ENCODE measurements at places on chromosomes 4 and X. TPM values are rescaled to one million over a fixed set of nuclear protein-coding genes. Genes with fewer than 3 reads are reported as not detected.
A peak's percentile ranks its signal among the peaks of the same experiment; 100 is the strongest.

GRCh38 chr4:127179256-127180087 is 453.3 kb upstream of the INTU start:
- no peak overlapping the region for H3K27ac ChIP-seq
- no peak for DNase-seq
- no peaks in the 10 kb centered on the region for H3K36me3 ChIP-seq

- H3K27me3 ChIP-seq: no peaks in the 10 kb centered on the region
- H3K4me1 ChIP-seq: no peaks in the 10 kb centered on the region
- no peak overlapping the region for H3K4me3 ChIP-seq
- peaks cover 11% of the 10 kb centered on the region for H3K36me3 ChIP-seq
Measured at GRCh38 chr4:83139514-83140156, 25.1 kb upstream of the PLAC8 start.

GRCh38 chr4:94459462-94460161 is 7.9 kb downstream of the PDLIM5 start:
- H3K27me3 ChIP-seq: no peaks in the 10 kb centered on the region
- no peaks in the 10 kb centered on the region for H3K36me3 ChIP-seq
- DNase-seq: no peak

- peaks cover 13% of the 10 kb centered on the region for H3K27me3 ChIP-seq
- no peak for DNase-seq
- no peak overlapping the region for H3K4me3 ChIP-seq
- H3K4me1 ChIP-seq: peaks cover 4% of the 10 kb centered on the region
Measured at GRCh38 chr4:7423391-7423790, 11.3 kb downstream of the PSAPL1 start.

GRCh38 chr4:167622481-167623240 is 388.4 kb upstream of the SPOCK3 start:
- H3K4me3 ChIP-seq: no peak overlapping the region
- DNase-seq: peak; percentile 83
- H3K4me1 ChIP-seq: no peaks in the 10 kb centered on the region

The GDPD2 gene
- total RNA-seq: not detected

- H3K27me3 ChIP-seq: no peaks in the 10 kb centered on the region
- no peak overlapping the region for H3K27ac ChIP-seq
- no peaks in the 10 kb centered on the region for H3K4me1 ChIP-seq
- no peaks in the 10 kb centered on the region for H3K36me3 ChIP-seq
- no peak for DNase-seq
Measured at GRCh38 chr4:156765277-156765676, 206.3 kb downstream of the PDGFC start.

The COL25A1 gene
- total RNA-seq: 1.1 TPM

- no peaks in the 10 kb centered on the region for H3K36me3 ChIP-seq
- no peak overlapping the region for H3K4me3 ChIP-seq
- no peak for DNase-seq
- peaks cover 5% of the 10 kb centered on the region for H3K27me3 ChIP-seq
Measured at GRCh38 chr4:80321776-80322175, 13.8 kb upstream of the CFAP299 start.

GRCh38 chr4:72629540-72629939 is 60.5 kb upstream of the ADAMTS3 start:
- H3K27me3 ChIP-seq: no peaks in the 10 kb centered on the region
- no peaks in the 10 kb centered on the region for H3K36me3 ChIP-seq
- no peak overlapping the region for H3K27ac ChIP-seq
- DNase-seq: no peak

DNA sequence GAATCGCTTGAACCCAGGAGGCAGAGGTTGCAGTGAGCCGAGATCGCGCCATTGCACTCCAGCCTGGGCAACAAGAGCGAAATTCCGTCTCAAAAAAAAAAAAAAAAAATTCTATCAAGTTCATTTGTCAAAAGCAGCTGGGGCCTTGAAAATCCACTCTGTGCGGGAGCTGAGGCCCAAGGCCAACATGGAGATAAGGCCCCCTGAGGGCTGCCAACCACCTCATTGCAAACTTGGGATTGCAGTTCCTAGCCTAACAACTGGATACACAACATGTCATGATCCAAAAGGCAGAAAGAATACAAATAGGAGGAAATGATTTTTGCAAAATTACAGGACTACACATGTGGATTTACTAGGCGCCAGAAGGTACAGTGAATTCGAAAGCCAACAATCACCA is 22.5 kb upstream of the PRDX4 start:
- no peak overlapping the region for H3K4me3 ChIP-seq
- no peak overlapping the region for H3K27ac ChIP-seq
- H3K36me3 ChIP-seq: no peaks in the 10 kb centered on the region
- no peaks in the 10 kb centered on the region for H3K4me1 ChIP-seq
- no peaks in the 10 kb centered on the region for H3K27me3 ChIP-seq

- no peak overlapping the region for H3K4me3 ChIP-seq
- no peaks in the 10 kb centered on the region for H3K4me1 ChIP-seq
- no peak overlapping the region for H3K27ac ChIP-seq
- H3K27me3 ChIP-seq: peaks cover 2% of the 10 kb centered on the region
- no peak for DNase-seq
Measured at GRCh38 chrX:25597551-25597950, 540.6 kb upstream of the MAGEB18 start.

The SMAD1 gene
- total RNA-seq: 57.5 TPM

- no peak overlapping the region for H3K4me3 ChIP-seq
- no peak overlapping the region for H3K27ac ChIP-seq
- H3K36me3 ChIP-seq: no peaks in the 10 kb centered on the region
- no peak for DNase-seq
- no peaks in the 10 kb centered on the region for H3K4me1 ChIP-seq
Measured at GRCh38 chrX:10076765-10077164, 80.0 kb upstream of the CLCN4 start.

- H3K4me1 ChIP-seq: no peaks in the 10 kb centered on the region
- H3K27me3 ChIP-seq: no peaks in the 10 kb centered on the region
- H3K27ac ChIP-seq: no peak overlapping the region
- H3K36me3 ChIP-seq: no peaks in the 10 kb centered on the region
- no peak for DNase-seq
Measured at GRCh38 chrX:155988859-155989258, 8.6 kb upstream of the IL9R start.

The GYPA gene
- total RNA-seq: 1.3 TPM

DNA sequence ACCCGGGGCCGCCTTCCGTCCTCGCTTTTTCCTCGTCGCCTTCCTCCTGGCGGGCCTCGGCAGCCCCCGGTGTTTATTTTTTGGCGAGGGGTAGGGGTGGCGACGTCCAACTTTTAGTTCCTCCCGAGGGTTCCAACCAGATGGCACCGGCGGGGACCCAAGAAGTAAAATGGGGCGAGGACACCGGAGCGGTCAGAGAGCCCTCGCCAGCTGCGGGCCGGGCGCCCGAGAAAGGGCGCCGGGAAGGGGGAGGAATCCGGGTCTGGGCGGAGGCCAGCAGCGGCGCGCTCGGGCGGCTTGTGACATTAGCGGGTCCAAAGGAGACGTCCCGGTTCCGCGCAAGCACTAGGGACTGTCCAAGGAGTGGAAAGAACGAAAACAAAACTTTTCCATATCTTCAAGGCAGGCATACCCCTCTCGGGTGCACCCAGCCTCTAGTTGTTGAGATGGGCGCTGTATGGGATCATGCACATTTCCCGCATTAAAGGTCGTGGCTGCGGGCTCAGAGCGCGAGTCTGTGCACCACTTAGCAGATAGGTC is 691 bp upstream of the USP46 start:
- peak overlapping the region; percentile 30 for H3K27ac ChIP-seq
- peak overlapping the region; percentile 79 for H3K4me3 ChIP-seq
- peaks cover 10% of the 10 kb centered on the region for H3K27me3 ChIP-seq
- DNase-seq: peak; percentile 43
- H3K36me3 ChIP-seq: peaks cover 3% of the 10 kb centered on the region
- peaks cover 25% of the 10 kb centered on the region for H3K4me1 ChIP-seq

DNA sequence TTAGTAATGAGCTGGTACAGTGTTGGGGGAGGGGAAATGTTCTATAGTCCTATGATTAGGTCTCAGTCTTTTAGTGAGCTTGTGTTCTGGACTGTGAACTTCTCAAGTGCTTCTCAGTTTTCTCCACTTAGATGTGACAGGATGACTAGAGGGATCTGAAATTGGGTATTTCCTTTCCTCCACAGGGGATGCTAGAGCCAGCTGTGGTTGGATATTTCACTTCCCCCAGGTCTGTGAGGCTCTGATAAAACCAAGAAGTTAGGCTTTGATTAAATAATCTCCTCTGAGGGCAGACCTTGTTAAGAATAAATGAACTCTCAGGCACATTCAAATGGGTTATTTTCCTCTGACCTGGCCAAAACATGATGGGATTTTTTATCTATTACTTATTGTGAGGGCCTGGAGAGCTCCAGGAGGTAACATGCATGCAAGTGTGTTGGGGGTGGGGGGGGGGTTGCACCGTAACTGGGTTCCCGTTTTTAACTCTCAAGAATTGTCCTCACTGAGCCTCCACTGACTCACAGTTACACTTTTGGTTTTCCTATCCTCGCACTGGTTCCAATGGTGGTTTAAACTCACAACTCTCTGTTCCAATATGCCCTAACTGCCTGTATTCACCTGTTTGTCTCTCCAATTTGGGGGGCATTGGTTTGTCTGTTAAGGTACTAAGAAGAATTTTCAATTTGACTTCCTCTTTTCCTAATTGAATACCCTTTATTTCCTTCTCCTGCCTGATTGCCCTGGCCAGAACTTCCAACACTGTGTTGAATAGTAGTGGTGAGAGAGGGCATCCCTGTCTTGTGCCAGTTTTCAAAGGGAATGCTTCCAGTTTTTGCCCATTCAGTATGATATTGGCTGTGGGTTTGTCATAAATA is 28.1 kb upstream of the GLRA3 start:
- no peaks in the 10 kb centered on the region for H3K4me1 ChIP-seq
- no peaks in the 10 kb centered on the region for H3K36me3 ChIP-seq
- H3K4me3 ChIP-seq: no peak overlapping the region
- DNase-seq: no peak
- no peak overlapping the region for H3K27ac ChIP-seq

GRCh38 chr4:168605411-168605810 is 108.6 kb downstream of the PALLD start:
- peaks cover 2% of the 10 kb centered on the region for H3K4me1 ChIP-seq
- H3K4me3 ChIP-seq: no peak overlapping the region
- H3K36me3 ChIP-seq: no peaks in the 10 kb centered on the region
- DNase-seq: no peak

GRCh38 chrX:96314985-96315384 is 369.7 kb upstream of the DIAPH2 start:
- no peak overlapping the region for H3K27ac ChIP-seq
- H3K4me1 ChIP-seq: no peaks in the 10 kb centered on the region
- H3K36me3 ChIP-seq: no peaks in the 10 kb centered on the region
- H3K27me3 ChIP-seq: no peaks in the 10 kb centered on the region
- H3K4me3 ChIP-seq: no peak overlapping the region

GRCh38 chr4:40461879-40462278 is 126.7 kb downstream of the CHRNA9 start:
- H3K27me3 ChIP-seq: no peaks in the 10 kb centered on the region
- no peak for DNase-seq
- no peaks in the 10 kb centered on the region for H3K4me1 ChIP-seq
- no peak overlapping the region for H3K27ac ChIP-seq

GRCh38 chrX:113455582-113455981 is 615.0 kb upstream of the AMOT start:
- no peaks in the 10 kb centered on the region for H3K27me3 ChIP-seq
- no peak overlapping the region for H3K27ac ChIP-seq
- no peak overlapping the region for H3K4me3 ChIP-seq

GRCh38 chrX:22148565-22148964 is 116.4 kb downstream of the PHEX start:
- no peaks in the 10 kb centered on the region for H3K36me3 ChIP-seq
- no peaks in the 10 kb centered on the region for H3K27me3 ChIP-seq
- no peaks in the 10 kb centered on the region for H3K4me1 ChIP-seq
- H3K27ac ChIP-seq: no peak overlapping the region
- no peak overlapping the region for H3K4me3 ChIP-seq
- DNase-seq: no peak

- no peaks in the 10 kb centered on the region for H3K4me1 ChIP-seq
- no peaks in the 10 kb centered on the region for H3K36me3 ChIP-seq
- H3K4me3 ChIP-seq: no peak overlapping the region
- H3K27ac ChIP-seq: no peak overlapping the region
- no peaks in the 10 kb centered on the region for H3K27me3 ChIP-seq
- DNase-seq: no peak
Measured at GRCh38 chr4:122163767-122164166, 11.6 kb downstream of the BLTP1 start.

DNA sequence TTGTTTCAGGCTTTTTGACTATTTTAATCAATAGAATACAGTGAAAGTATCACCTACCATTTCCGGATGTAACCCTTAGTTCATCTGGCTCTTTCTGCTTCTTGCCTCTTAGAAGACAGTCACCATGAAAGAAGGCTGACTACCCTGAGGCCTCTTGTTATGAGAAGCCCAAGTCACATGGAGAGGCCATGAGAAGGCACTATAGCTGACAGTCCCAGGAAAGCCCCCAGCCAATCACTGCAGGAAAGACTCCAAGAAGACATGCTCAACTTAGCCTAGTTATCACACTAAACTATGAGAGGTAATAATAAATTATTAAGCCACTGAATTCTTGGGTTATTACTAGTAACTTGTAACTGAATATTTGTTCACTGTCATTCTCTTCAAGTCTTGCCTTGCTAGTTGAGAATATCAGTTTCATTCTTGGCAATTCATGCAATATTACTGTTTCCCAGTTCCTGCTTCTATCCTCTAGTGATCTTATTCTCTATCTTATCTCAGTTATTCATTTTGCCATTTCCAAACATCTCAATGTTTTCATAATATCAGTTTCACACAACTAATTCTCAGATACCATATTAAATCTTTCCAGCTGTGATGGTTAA is 57.1 kb upstream of the GUCY1A1 start:
- H3K4me3 ChIP-seq: no peak overlapping the region
- H3K27me3 ChIP-seq: no peaks in the 10 kb centered on the region
- no peak overlapping the region for H3K27ac ChIP-seq
- H3K4me1 ChIP-seq: no peaks in the 10 kb centered on the region

GRCh38 chrX:134773041-134773440 is 114.8 kb upstream of the PLAC1 start:
- H3K4me3 ChIP-seq: no peak overlapping the region
- no peaks in the 10 kb centered on the region for H3K36me3 ChIP-seq
- H3K27ac ChIP-seq: no peak overlapping the region
- no peaks in the 10 kb centered on the region for H3K27me3 ChIP-seq

The GATA1 gene
- total RNA-seq: not detected

The GAGE12J gene
- not detected for total RNA-seq

DNA sequence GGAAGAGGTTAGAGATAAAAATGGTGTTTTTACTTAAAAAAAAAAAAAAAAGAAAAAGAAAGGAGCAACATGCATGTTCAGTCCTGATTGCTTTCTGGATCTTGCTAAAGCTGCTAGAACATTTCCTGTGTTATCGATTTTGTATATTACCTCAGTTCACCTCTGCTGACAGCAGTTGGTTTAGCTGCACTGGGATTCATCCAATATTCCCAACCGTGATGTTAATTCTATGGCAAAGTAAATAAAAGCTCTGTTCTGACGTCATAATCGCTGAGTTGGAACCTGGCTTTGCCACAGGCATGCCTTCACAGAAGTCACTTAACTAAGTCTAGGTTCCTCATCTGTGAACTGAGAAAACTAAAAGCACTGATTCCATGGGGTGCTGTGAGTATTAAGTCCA is 90.7 kb upstream of the SORBS2 start:
- H3K27me3 ChIP-seq: no peaks in the 10 kb centered on the region
- no peaks in the 10 kb centered on the region for H3K36me3 ChIP-seq
- H3K27ac ChIP-seq: no peak overlapping the region

Data from glutamatergic neuron (in vitro differentiated cells).